Temporal lobe (tissue), 4 donors: ENCODE measurements at places on chromosomes 4 and X. TPM values are rescaled to one million over a fixed set of nuclear protein-coding genes. Genes with fewer than 3 reads are reported as not detected.

ZGRF1 gene
- total RNA-seq = 16.5 TPM

RXFP1 gene
- 18.7 TPM for total RNA-seq

EMCN gene
- total RNA-seq = 2.5 TPM

DCK gene
- 65.9 TPM for total RNA-seq

SMIM43 gene
- 2.5 TPM for total RNA-seq
